GM23248 (cell line): ENCODE measurements at places on chromosomes 2 and 18.

DNA sequence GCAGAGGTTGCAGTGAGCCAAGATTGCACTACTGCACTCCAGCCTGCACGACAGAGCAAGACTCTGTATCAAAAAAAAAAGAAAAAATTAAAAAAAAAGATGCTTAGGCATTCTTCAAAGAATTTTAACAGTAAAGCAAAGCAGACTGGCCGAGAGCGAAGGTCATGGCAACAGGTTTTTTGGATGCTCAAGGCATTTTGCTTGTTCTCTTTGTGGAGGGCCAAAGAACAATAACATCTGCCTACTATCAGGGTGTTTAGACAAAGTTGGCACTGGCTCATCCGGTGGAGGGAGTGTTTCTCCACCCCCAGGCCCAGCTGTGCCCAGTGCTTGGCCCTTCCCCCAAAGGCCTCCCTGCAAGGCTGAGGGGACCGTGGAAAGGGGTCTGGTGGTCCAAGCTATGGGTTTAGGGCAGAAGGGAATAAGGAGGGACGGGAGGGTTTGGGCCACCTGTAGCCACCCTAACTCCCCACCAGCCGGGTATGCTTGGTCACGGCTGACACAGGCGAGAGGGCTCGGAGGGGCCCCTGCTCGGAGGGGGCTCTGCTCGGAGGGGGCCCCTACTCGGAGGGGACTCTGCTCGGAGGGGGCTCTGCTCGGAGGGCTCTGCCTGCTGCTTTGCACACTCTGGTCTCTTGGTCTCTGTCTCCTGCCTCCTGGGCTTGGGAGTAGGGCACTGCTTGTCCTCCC is 26.7 kb upstream of the ALLC start:
- DNase-seq, result no peak

GRCh38 chr2:45578056-45578843 is 32.8 kb downstream of the SRBD1 start:
- peak; percentile 65 for DNase-seq

- no peak for DNase-seq
These were observed 77.5 kb upstream of the HK2 start for GRCh38 chr2:74756356-74756890.

- DNase-seq, result no peak
These were observed 3.5 kb upstream of the IL1B start for GRCh38 chr2:112840068-112840445.

GRCh38 chr2:116915673-116916072 is 898.8 kb upstream of the DDX18 start:
- DNase-seq, result no peak

DNA sequence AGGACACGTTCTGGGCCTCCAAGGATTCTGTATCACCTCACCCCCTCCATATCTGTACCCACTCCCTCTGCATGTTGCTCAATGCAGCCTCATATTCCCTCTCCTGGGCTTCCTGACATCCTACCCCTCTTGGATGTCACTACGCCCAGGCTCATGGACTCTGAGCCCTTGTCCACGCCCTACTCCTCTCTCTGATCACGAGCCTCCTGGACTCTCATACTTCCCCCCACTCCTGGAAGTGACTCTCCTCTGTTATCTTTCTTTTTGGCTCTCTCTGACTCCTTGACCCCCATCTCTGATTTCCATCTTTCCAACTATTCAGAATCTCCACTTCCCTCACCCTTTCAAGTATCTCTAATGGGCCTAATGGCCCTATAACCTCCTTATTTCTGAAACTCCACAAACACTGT is 2.1 kb downstream of the TMEM198 start:
- DNase-seq, result no peak

GRCh38 chr2:80437959-80438358 is 133.4 kb upstream of the LRRTM1 start:
- DNase-seq, result no peak

DNA sequence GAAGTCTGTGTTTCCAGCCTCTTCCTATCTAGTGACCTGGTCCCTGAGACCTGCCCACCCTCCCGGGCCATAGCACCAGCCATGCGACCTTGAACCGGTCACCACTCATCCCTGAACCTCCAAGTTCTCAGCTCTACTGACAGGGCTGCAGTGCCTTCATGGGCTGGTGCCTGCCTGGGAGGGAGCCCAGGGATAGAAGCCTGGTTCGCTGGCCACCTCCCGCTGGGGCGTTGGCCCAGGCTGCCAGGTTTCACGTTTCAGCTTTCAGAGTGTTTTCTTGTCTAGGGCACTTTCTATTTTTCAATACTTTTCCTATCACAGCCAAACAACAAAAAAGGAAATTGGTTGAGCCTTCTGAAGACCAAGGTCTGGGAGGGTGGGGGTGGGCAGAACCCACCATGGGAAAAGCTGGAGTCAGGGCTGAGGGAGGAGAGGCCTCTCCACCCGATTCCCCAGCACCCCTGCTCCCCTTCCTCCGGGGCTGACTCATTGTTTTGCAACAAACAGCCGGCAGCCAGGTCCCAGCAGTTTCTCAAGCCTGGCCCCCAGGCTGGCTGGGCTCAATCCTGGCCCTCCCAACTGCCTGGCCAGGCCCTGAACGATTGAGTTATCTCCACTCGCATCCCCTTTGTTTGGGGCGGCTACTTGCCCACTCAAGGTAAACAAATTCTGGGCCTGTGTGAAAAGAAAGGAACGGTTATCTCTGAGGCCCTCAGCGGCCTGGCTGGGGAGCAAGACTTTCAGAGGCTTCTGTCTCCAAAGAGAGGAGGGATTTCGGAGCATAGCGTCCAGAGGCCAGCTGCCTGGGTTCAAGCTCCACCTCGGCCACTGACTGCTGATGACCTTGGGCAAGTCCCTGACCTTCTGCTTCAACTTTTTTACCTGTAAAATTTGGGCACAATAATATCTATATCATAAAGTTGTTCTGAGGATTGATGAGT is 47.5 kb downstream of the ZFP36L2 start:
- peak; percentile 93 for DNase-seq

GRCh38 chr2:132430895-132431294 is 14.3 kb downstream of the GPR39 start:
- DNase-seq, result no peak

DNA sequence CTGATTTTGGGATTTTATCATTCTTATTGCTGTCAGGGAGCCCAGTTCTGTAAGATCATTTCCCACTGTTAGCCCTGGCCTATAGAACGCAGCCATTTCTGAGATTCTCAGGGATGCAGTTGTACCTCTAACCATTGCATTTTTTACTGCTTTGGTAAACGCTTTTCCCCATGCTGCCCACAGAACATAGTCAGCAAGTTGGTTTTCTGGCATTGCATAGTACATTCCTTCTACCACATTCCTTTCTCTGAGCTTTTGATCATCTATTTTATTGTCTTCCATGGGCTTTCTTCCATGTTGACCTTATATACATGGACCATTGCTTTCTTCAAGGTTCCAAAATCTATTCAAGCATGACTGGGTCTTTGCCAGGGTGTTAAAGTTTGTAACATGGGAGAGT is 86.8 kb upstream of the ST6GAL2 start:
- peak; percentile 56 for DNase-seq

DNA sequence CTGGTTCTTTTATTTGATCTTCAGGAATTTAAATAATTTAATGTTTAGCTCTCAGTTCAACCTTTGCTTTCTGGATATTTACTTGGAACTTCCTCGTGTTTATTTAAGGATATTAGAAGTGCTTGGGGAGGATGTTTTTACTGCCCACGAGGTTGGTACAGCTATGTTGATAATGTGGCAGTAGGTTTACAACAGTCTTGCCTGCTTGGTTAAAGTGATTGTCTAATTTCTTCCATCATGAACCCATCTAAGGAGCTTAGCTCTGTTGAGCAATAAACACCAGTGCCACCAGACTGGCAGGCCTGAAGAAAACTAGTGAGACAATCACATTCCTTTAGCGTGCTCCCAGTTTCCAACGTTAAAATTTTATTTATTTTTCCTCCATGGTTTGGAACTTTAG is 94.5 kb downstream of the ICOS start:
- DNase-seq, result no peak

GRCh38 chr2:101036562-101036961 is 34.5 kb downstream of the RPL31 start:
- DNase-seq, result peak; percentile 65

- DNase-seq, result peak; percentile 1
These were observed 12.1 kb upstream of the KDSR start for GRCh38 chr18:63378919-63379638.

GRCh38 chr2:208315081-208315788 is 49.2 kb downstream of the PIKFYVE start:
- DNase-seq, result peak; percentile 85

DNA sequence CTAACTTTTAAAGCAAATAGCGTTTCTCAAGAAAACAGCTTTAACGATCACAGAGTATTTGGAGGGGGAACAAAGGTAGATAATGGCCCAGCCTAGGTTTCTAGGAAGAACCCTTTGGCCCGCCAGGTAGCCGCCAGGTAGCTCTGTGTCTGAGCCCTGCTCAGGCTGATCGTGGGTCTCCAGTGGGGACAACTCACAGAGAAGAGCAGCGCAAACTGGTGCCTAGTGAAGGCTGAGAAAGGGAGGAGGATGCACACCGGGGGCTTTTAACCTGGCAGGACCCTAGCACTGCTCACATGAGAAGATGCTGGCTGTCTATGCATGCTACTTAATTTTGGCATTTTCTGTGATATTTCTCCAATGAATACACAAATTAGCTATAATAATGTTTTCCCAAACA is 5.8 kb downstream of the NGEF start:
- no peak for DNase-seq

- DNase-seq, result peak; percentile 91
These were observed 310.8 kb downstream of the ERBB4 start for GRCh38 chr2:212227755-212228154.

GRCh38 chr2:38343212-38343611 is 33.9 kb downstream of the ATL2 start:
- no peak for DNase-seq

DNA sequence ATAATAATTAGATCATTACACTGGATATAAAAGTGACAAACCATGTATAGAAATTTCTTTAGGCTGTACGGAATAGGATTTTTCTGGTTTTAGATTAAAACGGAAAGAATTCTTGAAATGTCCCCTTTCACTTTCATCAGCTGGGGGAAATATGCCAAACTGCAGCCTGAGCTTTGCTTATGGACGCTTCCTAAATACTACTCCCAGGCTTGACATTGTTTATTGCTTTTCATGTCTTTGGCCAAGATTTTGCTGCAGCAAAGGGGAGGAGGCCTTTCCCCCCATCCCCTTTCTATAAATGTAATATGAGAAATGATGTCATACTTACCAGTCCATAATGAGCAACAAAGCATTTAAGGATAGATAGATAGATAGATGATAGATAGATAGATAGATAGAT is 158.4 kb downstream of the MAP2 start:
- no peak for DNase-seq

DNA sequence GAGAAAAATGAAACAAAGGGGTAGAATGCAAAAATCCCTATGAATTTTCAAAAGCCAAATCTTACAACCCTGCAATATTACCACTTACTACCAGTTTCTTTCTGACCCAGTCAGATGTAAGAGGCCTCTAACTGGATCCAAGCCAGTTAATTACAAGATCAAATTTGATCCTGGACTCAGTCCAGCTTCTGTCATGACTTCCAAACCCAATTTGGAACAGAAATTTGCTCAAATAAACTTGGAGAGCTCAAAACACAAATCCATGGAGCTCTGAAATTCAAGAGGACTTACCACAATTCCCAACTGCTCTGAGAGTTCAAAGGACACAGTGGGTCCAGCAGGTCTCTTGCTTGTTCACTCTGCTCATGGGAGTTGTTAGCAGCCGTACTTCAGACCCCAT is 1271.7 kb upstream of the SLC39A10 start:
- DNase-seq, result no peak

DNA sequence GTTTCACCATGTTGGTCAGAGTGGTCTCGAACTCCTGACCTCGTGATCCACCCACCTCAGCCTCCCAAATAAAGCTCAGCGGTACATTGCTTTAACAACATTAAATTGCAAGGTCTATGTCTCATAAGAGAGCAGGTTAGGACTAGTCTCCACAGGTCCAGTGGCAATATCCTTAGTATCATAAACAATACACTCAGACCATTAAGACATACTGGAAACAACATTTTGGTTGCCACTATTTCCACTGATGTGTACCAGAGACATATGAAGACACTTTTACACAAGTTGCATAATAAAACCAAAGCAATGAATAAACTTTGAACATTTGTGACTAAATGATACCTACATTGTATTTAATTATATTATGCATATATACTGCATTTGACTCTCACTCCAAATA is 1130.0 kb downstream of the TSN start:
- no peak for DNase-seq

- peak; percentile 35 for DNase-seq
These were observed 239.7 kb upstream of the TNP1 start for GRCh38 chr2:217099561-217099960.

- DNase-seq, result no peak
These were observed 541.5 kb downstream of the LRP1B start for GRCh38 chr2:141589314-141589713.

DNA sequence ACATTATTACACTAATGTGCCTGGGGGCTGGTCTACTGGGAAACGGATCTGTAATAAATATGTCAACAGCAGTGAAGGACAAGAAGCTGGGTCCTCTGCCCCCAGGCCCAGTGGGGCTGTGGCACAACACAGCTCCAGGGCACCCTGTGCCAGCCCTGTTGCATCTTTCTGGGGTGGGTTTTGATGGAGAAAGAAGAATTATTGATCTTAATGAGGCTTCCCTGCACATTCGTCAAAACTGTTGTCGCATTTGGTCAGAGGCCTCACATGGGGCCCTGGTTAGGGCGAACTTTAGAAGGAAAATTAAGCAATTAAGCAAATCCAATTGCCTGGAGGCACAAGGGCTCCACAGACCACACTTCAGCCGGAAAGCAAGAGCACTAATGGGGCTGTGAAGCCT is 30.0 kb upstream of the TWIST2 start:
- DNase-seq, result no peak

GRCh38 chr2:170143045-170143717 is 34.8 kb upstream of the MYO3B start:
- DNase-seq, result no peak

- no peak for DNase-seq
These were observed 320.7 kb downstream of the LRP1B start for GRCh38 chr2:141810148-141810547.

DNA sequence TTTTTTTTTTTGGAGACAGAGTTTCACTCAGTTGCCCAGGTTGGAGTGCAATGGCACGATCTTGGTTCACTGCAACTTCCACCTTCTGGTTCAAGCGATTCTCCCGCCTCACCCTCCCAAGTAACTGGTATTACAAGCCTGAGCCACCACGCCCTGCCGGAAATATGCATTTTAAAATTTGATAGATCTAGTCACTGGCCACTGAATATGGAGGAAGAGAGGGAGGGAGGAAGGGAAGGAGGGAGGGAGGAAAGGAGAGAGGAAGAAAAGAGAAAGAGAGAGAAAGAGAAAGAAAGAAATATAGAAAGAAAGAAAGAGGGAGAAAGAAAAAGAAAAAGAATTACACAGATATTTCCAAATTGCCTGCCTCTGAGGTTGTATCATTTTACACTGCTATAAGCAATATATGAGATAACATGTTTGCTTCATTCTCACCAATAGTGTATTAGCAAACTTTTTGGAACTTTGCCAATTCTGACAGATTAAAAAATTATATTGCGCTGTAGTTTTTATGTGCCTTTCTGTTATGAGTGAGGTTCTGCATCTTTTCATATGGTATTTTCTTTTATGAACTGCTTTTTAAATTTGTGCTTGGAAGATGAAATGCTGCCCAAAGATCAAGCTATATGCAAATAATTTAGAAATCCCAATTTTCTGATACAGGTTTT is 161.2 kb upstream of the MAP3K20 start:
- peak; percentile 12 for DNase-seq
